ENCODE measurements at places on chromosomes 1 and 21.

DNA sequence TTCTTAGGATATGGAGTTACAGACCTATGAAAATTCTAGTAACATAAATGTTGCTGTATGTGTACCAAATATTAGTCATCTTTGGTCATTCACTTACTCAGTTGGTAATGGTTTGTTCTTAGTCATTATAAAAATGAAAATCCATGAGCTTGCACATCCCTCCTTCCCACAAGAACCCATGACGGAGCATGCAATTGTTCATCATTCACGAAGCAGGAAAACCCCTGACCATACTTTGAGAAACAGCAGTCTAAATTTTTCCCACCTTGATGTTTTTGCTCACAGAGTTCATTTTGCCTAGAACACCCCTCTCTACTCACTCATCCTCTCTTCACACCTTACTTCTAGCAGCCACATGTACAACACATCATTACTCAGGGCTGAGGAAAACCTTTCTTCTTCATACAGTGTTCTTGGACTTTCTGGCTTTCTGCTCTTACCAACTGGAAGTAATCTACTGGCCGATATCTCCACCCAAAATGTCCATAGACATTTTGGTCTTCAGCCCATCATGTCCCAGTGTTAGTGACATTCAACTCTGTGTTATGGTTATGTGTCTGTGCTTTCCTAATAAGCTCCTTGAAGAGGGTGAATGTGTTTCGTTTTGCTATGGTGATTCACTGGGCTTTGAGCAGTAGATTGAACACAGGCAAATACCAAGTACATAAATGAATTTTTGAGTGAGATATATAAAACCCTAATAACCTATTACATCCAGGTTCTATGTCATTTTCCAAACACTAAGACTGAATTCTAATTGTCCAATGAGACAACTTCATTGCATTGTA, 189.9 kb downstream of the ZC3H11B start:
- DNase-seq: no peak

GRCh38 chr1:107954719-107955415, 10.1 kb downstream of the VAV3 start:
- DNase-seq: no peak

GRCh38 chr1:98975810-98976209, 28.9 kb downstream of the PLPPR5 start:
- DNase-seq: no peak

- no peak for DNase-seq
Measured at GRCh38 chr1:171683870-171684269, 31.4 kb upstream of the MYOC start.

DNA sequence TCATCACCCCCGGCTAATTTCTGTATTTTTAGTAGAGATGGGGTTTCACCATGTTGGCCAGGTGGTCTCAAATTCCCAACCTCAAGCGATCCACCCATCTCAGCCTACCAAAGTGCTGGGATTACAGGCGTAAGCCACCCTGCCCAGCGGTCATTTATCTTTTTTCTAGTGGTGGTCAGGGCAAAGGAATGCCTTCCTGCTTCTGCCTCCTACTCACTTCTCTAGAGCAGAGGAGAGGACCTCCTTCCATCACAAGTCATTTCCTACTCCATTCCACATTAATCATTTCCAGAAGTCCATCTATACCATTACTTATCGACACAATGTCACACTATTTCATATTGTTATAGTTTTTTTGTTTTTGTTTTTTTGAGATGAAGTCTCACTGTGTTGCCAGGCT, 13.3 kb downstream of the FBXO42 start:
- DNase-seq: no peak

DNA sequence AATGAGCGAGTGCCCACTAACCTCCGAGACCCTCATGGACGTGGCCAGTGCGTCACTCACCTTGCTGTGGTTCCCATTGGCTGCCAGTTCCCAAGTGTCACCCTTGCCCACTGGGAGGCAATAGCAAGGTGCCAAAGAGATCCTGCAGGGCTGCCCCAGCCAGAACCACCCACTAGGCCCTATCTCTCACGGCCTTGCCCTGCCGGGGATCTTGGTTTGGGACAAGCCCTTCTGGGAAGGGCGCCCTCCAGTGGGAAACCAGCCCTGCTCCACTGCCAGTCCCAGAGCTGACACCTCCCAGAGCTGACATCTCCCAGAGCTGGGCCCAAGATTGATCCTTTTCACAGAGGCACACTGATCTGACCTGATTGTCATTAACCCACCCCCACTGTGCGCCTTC, 2.1 kb upstream of the SELENON start:
- DNase-seq: no peak

DNA sequence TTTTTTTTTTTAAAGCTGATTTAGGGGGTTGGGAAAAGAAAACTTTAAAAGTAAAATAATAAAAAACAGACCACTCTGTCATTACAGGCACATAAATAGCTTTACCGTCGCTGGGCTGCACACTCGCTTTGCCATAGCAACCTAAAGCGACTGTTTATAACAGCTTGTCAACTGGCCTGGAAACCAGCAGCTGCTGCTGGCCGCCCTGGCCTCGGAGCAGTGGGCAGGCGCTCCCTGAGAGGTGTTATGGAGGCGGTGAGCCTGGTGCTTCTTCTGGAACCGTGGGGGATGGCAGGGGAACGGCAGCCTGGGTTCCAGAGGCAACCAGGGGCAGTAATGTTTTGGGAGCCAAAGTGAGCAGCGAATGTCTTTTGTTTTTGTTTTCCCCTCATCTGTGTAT, 45.7 kb downstream of the ATP2B4 start:
- no peak for DNase-seq

GRCh38 chr1:185566995-185567394, 167.2 kb upstream of the HMCN1 start:
- DNase-seq: no peak

DNA sequence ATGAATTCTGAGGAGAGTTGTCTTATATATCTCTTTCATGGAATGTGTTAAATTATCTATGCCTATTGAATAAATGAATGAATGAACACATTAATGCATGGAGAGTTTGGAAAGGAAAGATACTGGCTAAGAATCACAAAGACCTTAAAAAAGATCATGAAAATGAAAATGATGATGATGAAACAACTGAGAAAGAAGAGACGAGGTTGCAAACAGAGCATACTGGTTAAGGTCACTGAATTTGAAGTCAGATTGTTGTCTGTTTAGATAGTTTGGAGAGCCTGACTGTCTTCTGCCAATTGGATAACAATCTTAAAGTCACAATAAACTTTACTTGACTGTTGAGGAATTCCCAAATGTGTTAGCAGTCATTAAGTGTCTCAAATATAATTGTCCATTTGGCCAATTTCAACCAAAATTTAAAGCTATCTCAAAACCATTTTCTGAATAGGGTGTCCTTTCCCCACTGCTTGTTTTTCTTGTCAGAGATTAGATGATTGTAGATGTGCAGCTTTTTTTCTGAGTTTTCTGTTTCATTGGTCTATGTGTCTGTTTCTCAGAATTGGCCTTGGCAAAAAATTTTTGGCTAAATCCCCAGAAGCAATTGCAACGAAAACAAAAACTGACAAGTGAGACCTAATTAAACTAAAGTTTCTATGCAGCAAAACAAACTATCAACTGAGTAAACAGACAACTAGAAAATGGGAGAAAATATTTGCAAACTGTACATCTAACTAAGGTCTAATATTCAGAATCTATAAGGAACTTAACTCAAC, 132.2 kb downstream of the PTGER3 start:
- no peak for DNase-seq

Measured in NCI-H2171 (cell line).